Vagina (tissue), 2 donors: ENCODE measurements at places on chromosomes 6 and 20.

- no peak for DNase-seq
Observed at GRCh38 chr6:73252703-73253102, 10.3 kb downstream of the KHDC1 start.

DNA sequence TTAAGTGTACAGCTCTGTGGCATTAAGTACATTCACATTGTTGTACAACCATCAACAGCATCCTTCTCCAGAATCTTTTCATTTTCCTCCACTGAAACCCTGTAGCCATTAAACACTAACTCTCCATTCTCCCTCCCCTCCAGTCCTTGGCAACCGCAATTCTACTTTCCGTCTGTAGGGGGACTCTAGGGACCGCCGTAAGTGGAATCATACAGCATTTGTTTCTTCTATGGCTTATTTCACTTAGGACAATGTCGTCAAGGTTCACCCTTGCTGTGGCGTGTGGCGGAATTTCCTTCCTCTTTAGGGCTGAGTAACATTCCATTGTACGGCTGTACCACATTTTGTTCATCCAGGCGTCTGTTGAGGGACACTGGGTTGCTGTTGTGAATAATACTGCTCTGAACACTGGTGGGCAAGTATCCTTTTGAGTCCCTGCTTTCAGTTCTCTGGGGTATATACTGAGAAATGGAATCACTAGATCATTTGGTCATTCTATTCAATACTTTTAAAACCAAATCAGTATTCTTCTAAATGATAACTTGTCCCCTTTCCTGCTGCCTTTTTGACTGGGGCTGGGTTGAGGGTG lies 50.7 kb downstream of the PPP1R3G start:
- peak; percentile 34 for DNase-seq

- DNase-seq = no peak
Observed at GRCh38 chr6:55785273-55785672, 90.1 kb downstream of the BMP5 start.

- no peak for DNase-seq
Observed at GRCh38 chr20:56200456-56200855, 48.1 kb upstream of the MC3R start.

DNA sequence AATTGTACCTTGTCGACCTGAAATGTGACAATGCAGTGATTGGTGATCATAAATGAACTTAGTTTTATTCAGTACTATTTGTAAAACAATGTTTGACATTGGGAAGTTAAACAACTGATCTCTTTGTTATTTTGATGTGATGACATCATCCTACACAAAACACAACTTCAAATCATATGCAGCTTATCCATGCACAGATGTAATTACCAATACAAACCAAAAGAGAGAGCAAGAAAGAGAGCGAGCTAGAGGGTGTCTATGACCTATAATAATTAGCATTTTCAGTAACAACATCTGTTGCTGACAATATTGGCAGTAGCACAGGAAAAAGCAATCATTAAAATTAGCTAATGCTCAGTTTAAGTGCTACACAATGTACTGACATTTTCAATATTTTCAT lies 320.9 kb downstream of the UTRN start:
- DNase-seq = no peak

- no peak for DNase-seq
Observed at GRCh38 chr6:1703923-1704322, 94.2 kb downstream of the FOXC1 start.

GRCh38 chr6:69424581-69424980 lies 372.2 kb downstream of the LMBRD1 start:
- DNase-seq = no peak

DNA sequence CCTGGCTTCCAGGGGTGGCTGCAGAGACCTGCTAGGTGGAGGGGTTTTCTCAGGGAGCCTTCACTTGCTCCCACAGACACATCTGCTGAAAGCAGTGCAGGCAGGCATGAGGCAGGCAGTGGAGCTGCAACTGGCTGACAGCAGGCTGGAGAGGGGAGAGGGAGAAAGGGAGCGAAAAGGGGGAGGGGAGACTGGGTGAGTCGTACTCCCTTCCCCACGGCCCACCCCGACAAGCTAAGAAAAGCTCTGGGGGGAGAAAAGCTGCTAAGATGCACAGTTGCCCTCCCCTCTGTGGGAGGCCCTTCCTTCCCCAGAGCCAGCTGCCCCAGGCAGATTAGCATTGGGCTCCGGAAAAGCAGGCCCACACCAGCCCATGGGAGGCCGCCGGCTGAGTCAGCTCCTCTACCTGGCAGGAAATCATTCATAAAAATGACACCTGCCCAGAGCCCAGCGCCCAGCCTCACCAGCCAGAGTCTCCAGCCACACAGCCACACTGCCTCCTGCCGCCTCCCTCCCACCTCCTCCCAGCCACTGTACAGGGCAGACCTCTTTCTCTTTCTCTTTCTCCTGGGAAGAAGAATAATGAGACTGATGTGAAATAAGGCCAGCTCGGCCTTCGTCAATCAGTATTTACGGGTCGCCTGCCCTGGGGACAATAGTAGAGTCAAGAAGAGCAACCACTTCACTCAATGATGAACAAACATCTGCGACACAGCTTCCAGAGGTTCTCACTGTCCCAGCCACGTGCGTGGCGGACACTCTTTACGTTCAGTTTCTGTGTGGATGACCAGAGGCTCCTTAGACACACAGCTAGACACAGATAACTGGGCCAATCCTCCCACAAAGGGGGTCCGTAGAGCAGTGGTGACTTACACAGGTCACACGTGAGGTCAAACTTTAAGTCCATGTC lies 7.7 kb upstream of the C20orf203 start:
- no peak for DNase-seq

DNA sequence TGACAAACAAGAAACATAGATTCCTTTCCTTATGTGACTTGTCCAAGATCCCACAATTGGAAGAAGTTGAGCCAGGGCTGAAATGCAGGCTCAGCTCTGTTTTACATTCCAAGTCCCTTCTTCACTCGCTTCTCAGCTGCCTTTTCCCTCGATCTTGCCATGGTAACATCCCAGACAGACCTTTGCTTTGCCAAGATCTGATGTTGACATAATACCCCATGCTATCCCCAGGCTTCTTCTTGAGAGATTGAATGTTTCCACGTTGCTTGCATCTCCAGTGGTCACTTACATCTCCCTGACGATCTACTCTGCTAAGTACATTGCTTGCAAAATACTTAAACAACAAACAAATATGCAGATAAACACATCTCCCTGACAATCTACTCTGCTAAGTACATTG lies 63.5 kb downstream of the TBXT start:
- no peak for DNase-seq

DNA sequence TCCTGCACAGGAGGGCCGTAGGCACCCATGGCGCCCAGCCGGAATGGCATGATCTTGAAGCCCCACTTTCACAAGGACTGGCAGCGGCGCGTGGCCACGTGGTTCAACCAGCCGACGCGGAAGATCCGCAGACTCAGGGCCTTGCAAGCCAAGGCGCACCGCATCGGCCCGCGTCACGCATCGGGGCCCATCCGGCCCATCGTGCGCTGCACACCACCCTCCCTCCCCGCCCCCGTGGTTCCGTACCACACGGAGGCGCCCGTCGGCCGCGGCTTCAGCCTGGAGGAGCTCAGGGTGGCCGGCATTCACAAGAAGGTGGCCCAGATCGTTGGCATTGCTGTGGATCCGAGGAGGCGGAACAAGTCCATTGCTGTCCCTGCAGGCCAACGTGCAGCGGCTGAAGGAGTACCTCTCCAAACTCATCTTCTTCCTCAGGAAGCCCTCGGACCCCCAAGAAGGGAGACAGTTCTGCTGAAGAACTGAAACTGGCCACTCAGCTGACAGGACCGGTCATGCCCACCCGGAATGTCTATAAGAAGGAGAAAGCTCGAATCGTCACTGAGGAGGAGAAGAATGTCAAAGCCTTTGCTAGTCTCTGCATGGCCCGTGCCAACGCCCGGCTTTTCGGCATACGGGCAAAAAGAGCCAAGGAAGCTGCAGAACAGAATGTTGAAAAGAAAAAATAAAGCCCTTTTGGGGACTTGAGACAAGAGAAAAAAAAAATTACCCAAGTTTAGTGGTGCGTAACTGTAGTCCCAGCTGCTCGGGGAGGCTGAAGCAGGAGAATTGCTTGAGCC lies 9.9 kb upstream of the NCOA5 start:
- DNase-seq = no peak

GRCh38 chr20:46509523-46509922 lies 3.8 kb downstream of the ZNF334 start:
- DNase-seq = no peak
